Smooth muscle cell of the umbilical artery (primary cell): ENCODE measurements at places on chromosomes 1 and 21. TPM values are rescaled to one million over a fixed set of nuclear protein-coding genes. Genes with fewer than 3 reads are reported as not detected.

The RAB25 gene
- not detected in 2 replicates for total RNA-seq

The OR2T11 gene
- total RNA-seq, result not detected in 2 replicates

The TNFRSF8 gene
- total RNA-seq, result 0.60 TPM in 1 of 2 replicates, not detected in the other

The AMY1C gene
- not detected in 2 replicates for total RNA-seq

The ADGRB2 gene
- total RNA-seq, result 24.9 and 28.5 TPM in 2 replicates

The CELF3 gene
- total RNA-seq, result not detected in 2 replicates

The SCAF4 gene
- 3.9 and 7.4 TPM in 2 replicates for total RNA-seq

The CD1E gene
- total RNA-seq, result not detected in 2 replicates

The VPS13D gene
- 48.5 and 56.7 TPM in 2 replicates for total RNA-seq

The FAM72D gene
- total RNA-seq, result 0.59 and 1.4 TPM in 2 replicates

The RGSL1 gene
- total RNA-seq, result not detected in 2 replicates

The LRRIQ3 gene
- 0.14 and 0.30 TPM in 2 replicates for total RNA-seq

The CHIA gene
- total RNA-seq, result under 0.01 TPM in 1 of 2 replicates, not detected in the other
